Omental fat pad (tissue), 4 donors: ENCODE measurements at places on chromosomes 2 and 18.

- no peak for DNase-seq
Measured at GRCh38 chr2:17479875-17480274, 38.4 kb downstream of the RAD51AP2 start.

- DNase-seq = no peak
Measured at GRCh38 chr18:59607078-59607379, 90.2 kb downstream of the CCBE1 start.

- no peak for DNase-seq
Measured at GRCh38 chr2:39682066-39682692, 16.5 kb downstream of the TMEM178A start.

DNA sequence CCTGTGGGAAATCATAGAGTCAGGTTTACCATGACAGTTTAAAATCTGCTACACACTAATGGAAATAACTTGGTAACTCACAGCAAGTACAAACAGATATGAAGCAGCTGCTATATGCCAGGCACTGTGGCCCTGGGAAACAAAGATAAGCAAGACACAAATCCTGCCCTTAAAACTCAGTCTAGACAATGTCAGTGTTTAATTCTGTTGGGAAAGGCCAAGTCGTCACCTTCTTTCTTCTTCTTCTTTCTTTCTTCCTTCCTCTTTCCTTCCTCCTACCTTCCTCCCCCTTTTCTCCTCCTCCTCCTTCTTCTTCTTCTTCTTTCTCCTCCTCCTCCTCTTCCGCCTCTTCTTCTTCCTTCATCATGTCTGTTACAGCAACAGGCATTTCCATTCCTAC lies 26.8 kb downstream of the PLEK start:
- DNase-seq = no peak

GRCh38 chr18:12640881-12641200 lies 17.1 kb downstream of the SPIRE1 start:
- DNase-seq = no peak
